Stimulated activated CD8-positive, alpha-beta memory T cell treated with anti-CD3 and anti-CD28 coated beads, Interleukin-15, amount 100 ng/mL, for 24 hours (primary cell): ENCODE measurements at places on chromosomes 1 and 21.

DNA sequence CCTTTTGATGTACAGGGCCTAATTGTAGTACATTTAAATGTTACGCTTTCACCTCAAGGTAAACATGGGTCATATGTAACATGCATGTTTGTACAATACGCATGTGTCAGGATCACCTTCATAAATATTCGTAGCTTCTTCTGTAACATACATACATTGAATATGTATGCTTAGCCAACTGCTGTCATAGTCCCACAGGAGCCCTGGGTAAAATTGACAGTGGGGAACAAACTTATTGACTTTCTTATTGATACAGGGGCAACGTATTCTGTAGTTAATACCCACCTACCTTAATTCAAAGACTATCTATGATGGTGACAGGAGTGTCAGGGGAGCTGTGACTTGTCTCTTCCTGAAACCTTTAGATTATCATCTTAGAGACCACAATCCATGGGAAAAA lies 3.7 kb upstream of the REN start:
- no peak for DNase-seq

GRCh38 chr1:111989531-111990025 lies at the start of gene KCND3:
Gene KCND3, minus strand, starts transcription at chr1:111989668.
- no peak for DNase-seq

DNA sequence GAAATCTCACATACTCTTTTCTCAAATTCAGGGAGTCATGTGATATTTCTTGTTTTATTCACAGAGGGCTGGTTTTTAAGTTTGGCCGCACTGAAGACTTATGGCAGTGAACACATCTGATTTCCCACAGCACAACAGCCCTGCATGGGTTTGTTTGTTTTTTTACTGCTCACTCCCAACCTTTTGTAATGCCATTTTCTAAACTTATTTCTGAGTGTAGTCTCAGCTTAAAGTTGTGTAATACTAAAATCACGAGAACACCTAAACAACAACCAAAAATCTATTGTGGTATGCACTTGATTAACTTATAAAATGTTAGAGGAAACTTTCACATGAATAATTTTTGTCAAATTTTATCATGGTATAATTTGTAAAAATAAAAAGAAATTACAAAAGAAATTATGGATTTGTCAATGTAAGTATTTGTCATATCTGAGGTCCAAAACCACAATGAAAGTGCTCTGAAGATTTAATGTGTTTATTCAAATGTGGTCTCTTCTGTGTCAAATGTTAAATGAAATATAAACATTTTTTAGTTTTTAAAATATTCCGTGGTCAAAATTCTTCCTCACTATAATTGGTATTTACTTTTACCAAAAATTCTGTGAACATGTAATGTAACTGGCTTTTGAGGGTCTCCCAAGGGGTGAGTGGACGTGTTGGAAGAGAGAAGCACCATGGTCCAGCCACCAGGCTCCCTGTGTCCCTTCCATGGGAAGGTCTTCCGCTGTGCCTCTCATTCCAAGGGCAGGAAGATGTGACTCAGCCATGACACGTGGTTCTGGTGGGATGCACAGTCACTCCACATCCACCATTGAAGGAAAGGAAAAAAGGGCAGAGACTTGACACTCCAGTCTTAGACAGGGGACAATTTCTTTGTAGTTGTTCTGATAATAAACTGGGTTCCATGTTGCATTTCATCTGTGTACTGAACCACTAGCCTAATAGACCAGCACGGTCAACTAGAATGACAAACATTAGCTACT lies 22.8 kb downstream of the TMEM50A start:
- DNase-seq, result no peak

DNA sequence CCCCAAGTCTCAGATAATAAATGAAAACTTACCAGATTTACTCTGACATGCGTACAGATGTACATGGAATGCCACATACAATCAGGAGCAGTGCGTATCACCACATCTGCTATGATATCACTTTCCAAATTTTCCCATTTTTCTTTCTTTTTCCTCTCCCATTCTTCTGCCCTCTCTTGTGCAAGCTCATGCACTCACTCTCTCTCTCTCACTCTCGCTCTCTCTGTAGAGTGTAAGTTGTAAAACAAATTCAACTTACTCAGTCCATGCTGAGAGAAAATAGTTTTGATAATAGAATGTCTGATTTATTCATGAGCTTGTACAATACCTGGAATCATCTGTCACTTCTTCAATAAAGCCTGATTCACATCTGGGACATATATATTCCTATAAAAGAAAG lies 35.3 kb downstream of the RNF115 start:
- DNase-seq, result no peak

GRCh38 chr1:168799927-168800605 lies 71.1 kb upstream of the DPT start:
- no peak for DNase-seq
